ENCODE measurements at places on chromosomes 13 and 19. TPM values are rescaled to one million over a fixed set of nuclear protein-coding genes. Genes with fewer than 3 reads are reported as not detected.

Gene ZNF112
- 4.8 TPM for total RNA-seq

Gene C13orf46
- 2.5 TPM for total RNA-seq

Gene KIR3DL1
- total RNA-seq, result not detected

DNA sequence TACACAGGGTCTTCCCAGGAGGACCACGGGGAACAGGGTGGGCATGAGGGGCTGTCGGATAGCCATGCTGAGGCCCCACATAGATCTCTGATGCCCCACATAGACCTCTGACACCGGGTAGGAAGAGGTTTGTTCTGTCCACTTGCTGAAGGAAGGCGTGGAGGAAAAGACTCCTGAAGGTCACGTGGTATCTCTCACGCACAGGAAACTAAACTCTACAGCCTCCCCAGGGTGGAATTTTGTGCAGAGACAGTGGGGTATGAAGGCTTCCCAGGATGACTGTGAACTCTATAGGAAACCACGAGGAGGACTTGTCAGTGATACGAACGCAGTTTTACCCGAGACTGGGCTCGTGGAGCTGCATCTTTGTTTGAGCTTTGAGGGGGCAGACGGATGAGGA lies 2.8 kb downstream of the EVI5L start:
- no peak for DNase-seq
- no peaks in the 10 kb centered on the region for H3K27me3 ChIP-seq
- no peaks in the 10 kb centered on the region for H3K36me3 ChIP-seq
- no peak overlapping the region for H3K27ac ChIP-seq

DNA sequence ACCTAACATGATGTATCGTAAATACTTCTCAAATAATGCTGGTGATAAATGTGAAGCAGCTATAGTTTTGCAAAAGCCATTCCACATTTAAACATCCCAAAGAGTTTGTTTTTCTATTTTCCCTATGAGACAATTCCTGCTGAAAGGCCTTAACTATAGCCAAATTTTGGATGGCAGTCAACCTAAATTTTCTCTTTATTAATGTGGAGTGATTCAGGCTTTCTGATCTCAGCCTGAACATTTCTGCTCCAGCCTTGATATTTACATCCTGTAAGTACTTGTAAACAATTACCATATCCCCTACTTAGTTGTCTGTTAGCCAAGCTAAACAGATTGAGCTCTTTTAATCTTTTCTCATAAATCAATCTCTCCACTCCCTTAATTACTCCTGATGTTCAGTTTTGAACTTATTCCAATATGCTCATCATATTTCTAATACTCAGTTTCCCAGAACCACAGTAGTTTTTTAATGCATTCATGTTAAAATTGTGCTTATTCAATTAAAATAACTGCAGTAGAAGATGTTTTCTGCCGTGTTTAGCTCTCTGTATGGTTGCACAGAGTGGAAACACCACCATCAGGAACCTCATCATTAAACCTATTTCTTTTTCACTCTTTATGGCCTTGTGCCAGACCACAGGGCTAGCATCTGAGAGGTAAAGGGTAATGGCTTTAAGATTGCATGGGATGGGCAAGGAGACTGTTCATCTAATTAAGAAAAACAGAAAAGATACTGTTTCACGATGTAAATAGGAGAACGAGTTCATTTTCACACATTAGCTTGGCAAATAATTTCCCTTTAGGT lies 1235.2 kb upstream of the SLC10A2 start:
- no peaks in the 10 kb centered on the region for H3K27me3 ChIP-seq
- DNase-seq, result no peak
- H3K4me3 ChIP-seq, result no peak overlapping the region
- H3K4me1 ChIP-seq, result no peaks in the 10 kb centered on the region
- H3K36me3 ChIP-seq, result no peaks in the 10 kb centered on the region

- H3K4me3 ChIP-seq, result no peak overlapping the region
- no peaks in the 10 kb centered on the region for H3K27me3 ChIP-seq
- no peak overlapping the region for H3K27ac ChIP-seq
- no peaks in the 10 kb centered on the region for H3K4me1 ChIP-seq
Measured at GRCh38 chr13:78868991-78869390, 210.0 kb upstream of the OBI1 start.

DNA sequence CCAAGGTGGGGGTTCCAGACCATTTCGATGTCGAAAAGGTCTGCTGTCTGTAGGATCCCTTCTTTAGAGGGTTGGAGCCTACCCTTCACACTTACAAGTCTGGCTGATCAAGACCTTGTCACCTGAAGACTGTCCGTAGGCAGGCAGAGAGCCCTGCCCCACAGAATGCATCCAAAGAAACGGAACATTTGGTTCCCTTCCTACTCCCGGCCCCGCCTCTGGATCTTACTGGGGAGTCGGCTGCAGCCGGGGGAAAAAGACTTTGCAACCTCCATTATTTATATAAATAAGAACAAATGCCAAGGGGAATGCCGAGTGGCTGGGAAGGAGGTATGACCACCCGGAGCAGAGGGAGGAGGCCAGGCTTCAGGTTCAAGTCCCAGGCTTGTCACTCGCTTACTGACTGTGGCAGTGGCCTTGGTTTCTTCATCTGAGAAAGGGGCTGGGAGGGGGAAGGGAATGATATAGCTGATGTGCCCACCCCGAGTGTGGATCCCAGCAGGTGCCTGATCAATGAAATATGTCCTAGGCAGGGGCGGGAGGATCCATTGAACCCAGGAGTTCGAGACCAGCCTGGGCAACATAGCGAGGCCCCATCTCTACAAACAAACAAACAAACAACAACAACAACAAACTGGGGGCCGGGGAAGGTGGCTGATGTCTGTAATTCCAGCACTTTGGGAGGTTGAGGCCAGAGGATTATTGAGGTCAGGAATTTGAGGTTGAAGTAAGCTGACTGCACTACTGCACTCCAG lies 48.7 kb downstream of the RFX2 start:
- no peak overlapping the region for H3K4me3 ChIP-seq
- peak; percentile 28 for DNase-seq
- H3K27me3 ChIP-seq, result peaks cover 23% of the 10 kb centered on the region

- DNase-seq, result no peak
- H3K36me3 ChIP-seq, result no peaks in the 10 kb centered on the region
- no peak overlapping the region for H3K4me3 ChIP-seq
- H3K27ac ChIP-seq, result no peak overlapping the region
- peaks cover 5% of the 10 kb centered on the region for H3K27me3 ChIP-seq
Measured at GRCh38 chr19:6854758-6855157, 32.6 kb upstream of the ADGRE1 start.

GRCh38 chr19:18044825-18045304 lies 36.9 kb downstream of the ARRDC2 start:
- no peaks in the 10 kb centered on the region for H3K27me3 ChIP-seq
- peak overlapping the region; percentile 90 for H3K27ac ChIP-seq
- no peaks in the 10 kb centered on the region for H3K36me3 ChIP-seq

GRCh38 chr13:49428041-49428763 lies 15.7 kb downstream of the CAB39L start:
- no peak overlapping the region for H3K27ac ChIP-seq
- peaks cover 9% of the 10 kb centered on the region for H3K36me3 ChIP-seq
- H3K4me1 ChIP-seq, result no peaks in the 10 kb centered on the region
- H3K27me3 ChIP-seq, result no peaks in the 10 kb centered on the region
- DNase-seq, result no peak

- no peak for DNase-seq
- H3K4me3 ChIP-seq, result no peak overlapping the region
- no peak overlapping the region for H3K27ac ChIP-seq
Measured at GRCh38 chr19:651114-651818, 11.6 kb downstream of the FGF22 start.

DNA sequence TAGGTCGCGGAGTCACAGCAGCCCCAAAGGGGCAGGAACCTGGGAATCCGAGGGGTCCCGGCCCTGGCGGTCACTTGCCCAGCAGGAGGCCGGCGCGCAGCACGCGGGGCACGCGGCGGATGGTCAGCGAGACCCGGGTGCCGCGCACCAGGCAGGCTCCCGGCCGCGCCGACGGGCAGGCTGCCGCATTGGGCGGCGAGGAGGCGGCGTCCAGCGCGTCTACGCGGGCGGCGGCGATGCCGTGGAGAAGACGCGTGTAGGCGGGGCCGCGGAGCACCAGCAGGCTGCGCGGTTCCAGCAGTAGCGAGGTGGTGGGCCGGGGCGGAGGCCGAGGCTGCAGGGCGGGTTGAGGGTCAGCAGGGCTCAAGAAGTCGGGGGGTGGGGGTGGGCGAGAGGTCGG lies 607 bp upstream of the SYNE4 start:
- H3K36me3 ChIP-seq, result no peaks in the 10 kb centered on the region
- H3K4me3 ChIP-seq, result peak overlapping the region; percentile 49
- peak; percentile 80 for DNase-seq

Measured in psoas muscle (tissue), 8 donors.